ENCODE measurements at places on chromosomes 6 and 20.

GRCh38 chr20:1907586-1907985 lies 12.4 kb downstream of the SIRPA start:
- H3K27me3 ChIP-seq = peaks cover 39% of the 10 kb centered on the region
- no peak overlapping the region for H3K4me3 ChIP-seq
- no peak overlapping the region for H3K27ac ChIP-seq
- no peaks in the 10 kb centered on the region for H3K4me1 ChIP-seq
- no peak for DNase-seq

DNA sequence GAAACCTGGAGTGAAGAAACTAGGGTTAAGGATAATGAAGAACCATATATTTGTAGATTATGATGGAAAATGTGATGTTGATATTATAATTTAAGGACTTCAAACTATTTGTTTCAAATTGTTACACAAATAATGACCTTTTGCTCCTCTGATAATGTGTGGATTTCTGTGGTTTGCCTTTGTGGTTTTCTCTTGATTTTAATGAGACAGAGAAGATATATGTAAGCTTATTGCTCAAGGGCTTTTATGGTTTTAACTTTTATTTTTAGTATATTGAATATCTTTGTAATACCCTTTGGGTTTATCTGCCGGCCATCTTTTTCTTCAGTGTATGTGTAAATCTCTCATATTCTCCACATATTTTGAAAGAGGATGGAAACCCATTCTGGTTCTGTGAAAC lies 362.3 kb downstream of the RIMS1 start:
- no peak for DNase-seq
- no peaks in the 10 kb centered on the region for H3K36me3 ChIP-seq
- H3K4me1 ChIP-seq = no peaks in the 10 kb centered on the region

DNA sequence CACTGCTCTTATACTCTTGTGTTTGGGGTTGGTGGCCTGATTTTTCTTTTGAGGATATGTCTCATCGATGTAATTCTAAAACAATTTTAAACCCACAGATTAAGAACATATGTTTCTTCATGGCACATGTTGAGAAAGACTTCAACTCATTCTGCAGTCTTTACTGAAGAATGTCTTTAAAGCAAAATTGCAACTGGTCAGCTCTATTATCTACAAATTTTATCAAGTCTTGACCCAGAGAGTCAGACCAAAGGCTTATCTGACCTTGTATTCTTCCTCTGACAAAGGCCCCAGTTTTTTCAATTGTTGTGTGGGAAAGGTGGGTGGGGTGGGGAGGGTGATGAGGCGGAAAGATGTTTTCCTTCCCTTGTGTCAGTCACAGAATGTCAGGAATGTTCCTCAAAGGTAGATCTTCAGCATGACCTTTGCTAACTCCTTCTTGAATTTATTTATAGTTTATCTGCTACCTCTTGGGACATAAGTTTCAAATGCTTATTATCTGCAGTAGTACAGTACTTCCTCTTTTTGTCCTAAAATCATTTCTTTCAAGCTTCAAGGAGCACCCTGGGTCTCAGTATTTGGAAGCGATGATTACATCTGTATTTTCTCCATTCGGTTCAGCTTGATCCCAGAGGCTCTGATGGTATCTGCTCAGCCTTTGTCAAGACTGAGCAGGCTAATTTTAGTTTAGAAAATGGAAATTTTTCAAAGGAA lies 63.2 kb upstream of the TIAM2 start:
- H3K27me3 ChIP-seq = no peaks in the 10 kb centered on the region
- H3K4me3 ChIP-seq = no peak overlapping the region
- H3K36me3 ChIP-seq = no peaks in the 10 kb centered on the region
- DNase-seq = no peak
- peaks cover 3% of the 10 kb centered on the region for H3K4me1 ChIP-seq
- no peak overlapping the region for H3K27ac ChIP-seq

- DNase-seq = no peak
- H3K36me3 ChIP-seq = no peaks in the 10 kb centered on the region
- H3K4me3 ChIP-seq = no peak overlapping the region
- no peak overlapping the region for H3K27ac ChIP-seq
- H3K4me1 ChIP-seq = no peaks in the 10 kb centered on the region
- peaks cover 3% of the 10 kb centered on the region for H3K27me3 ChIP-seq
Observed at GRCh38 chr20:50595988-50596693, 86.0 kb downstream of the PTPN1 start.

DNA sequence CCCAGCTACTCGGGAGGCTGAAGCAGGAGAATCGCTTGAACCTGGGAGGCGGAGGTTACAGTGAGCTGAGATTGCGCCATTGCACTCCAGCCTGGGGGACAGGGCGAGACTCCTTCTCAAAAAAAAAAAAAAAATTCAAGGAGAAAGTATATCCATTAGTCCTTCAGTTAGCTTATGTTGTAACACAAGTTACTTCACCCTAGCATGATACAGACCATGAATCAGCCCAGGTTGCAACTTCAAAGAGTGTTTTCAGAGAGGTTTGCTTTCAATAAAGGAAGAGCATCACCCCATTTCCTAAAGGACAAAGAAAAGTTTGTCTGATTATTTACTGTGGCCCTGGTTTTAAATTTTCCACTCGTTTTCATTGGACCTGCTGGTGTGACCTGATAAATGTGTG lies 73.0 kb downstream of the SERAC1 start:
- no peak overlapping the region for H3K4me3 ChIP-seq
- DNase-seq = no peak
- H3K4me1 ChIP-seq = no peaks in the 10 kb centered on the region
